ENCODE measurements at places on chromosomes 5 and 9.

GRCh38 chr5:68187268-68188055, 28.1 kb upstream of the PIK3R1 start:
- peak; percentile 21 for DNase-seq

- DNase-seq = no peak
Measured at GRCh38 chr9:101037430-101037829, 8.9 kb downstream of the PLPPR1 start.

- DNase-seq = no peak
Measured at GRCh38 chr5:67028371-67028770, 168.2 kb downstream of the CD180 start.

GRCh38 chr9:121107881-121108280, 33.1 kb downstream of the CNTRL start:
- no peak for DNase-seq

GRCh38 chr9:76591256-76591950, 132.4 kb downstream of the GCNT1 start:
- DNase-seq = no peak

DNA sequence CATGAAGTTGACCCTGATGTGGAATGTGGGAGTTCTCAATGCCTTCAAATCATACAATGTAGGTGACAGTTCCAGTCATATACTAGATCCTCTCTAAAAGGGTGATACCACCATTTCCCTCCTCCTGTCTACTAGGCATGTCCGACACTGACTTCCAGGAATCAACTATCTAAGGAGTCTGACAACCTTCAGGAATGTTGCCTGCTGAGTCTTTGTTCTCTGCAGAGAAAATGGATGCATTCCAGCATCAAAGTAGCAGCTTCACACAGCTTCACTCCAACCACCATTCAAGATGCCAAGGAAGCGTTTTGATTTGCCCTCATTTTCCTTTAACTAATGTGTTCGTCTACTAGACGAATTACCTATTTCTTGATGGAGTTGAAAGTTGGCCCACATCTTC, 530.2 kb downstream of the EBF1 start:
- no peak for DNase-seq

GRCh38 chr9:76101075-76101474, 210.6 kb downstream of the PCSK5 start:
- no peak for DNase-seq

- DNase-seq = no peak
Measured at GRCh38 chr9:127293328-127293727, 28.8 kb downstream of the GARNL3 start.

DNA sequence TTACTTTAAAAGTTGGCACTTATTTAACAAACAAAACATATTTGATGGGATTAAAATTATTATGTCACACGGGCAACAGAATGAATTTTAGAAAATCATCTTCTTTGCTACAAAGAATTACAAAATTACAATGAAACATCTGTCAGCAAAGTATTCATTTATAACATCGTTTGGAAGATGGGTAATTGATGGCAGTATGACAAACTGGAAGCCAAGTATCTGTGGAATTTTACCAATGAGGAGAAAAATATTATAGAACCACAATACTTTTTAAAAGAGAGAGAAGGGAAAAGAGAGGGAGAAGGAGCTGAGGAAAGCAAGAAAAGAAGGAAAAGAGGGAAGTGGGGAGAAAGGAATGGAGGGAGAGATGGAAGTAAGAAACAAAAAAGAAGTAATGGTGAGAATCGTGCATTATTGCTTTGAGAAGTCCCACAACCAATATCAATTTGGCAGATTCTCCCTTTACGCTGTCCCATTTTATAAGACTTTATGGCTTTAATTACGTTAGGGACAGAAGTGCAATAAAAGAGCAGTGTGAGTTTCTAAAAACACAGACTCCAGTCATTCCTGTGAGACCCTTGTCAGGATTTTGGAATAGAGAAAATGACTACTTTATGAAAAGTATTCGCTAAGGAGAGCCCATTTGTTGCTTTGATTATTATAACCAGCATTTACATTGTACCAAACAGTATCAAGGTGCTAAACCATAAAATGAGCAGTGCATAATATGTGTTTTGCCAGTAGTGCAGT, 76.7 kb downstream of the LURAP1L start:
- DNase-seq = no peak

DNA sequence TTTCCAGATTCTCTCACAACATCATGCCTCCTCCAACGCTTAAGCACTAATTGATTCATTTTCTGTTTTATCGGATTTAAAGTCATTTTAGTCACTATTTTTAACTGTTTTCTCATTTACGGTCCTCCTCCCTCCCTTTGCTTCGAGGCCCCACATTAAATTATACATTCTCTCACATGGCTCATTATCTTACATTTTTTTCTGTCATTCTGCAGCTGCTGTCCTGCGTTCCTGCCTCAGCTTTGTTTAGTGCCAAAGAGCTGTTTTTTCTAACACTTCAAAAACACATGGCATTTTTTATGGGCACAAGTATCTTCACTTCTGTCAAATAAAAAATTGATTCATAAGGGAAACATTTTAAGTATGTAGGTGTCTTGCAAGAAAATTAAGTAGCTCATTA, 130.1 kb upstream of the FST start:
- no peak for DNase-seq

DNA sequence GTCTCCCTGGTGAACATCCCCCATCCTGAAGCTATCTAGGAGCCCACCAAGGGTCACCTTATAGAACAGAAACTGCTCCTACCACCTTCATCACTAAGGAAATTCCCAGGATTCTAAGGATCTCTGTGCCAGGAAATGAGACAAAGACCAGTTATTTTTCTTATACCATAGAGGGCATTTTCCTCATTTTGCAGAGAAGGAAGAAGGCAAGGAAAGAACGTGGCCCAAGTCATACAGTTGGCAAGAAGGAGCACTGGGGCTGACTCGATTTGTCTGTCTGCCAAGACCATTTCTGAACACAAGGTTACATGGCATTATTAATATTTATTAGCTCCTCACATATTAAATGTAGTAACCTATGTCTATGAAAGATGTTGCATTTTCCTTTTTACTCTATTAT, 49.6 kb upstream of the TNFSF15 start:
- no peak for DNase-seq

GRCh38 chr5:29924107-29924506, 1269.4 kb upstream of the CDH6 start:
- no peak for DNase-seq

- DNase-seq = no peak
Measured at GRCh38 chr5:139745132-139745799, 50.3 kb upstream of the PSD2 start.

DNA sequence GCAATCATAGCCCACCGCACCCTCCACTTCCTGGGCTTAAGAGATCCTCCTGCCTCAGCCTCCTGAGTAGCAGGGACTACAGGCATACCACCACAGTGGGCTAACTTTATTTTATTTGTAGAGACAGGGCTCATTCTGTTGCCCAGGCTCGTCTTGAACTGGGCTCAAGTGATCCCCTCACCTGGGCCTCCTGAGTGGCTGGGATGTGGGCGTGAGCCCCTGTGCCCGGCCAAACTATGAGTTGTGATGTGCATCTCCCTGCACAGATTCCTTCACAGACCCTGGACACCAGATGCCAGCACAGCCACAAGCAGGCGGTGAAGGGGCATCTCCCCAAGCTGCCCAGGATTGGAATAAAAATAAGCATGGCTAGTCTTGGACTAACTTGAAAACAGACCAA, 244.9 kb upstream of the IRX1 start:
- DNase-seq = no peak

GRCh38 chr5:31193591-31194467, at the start of gene CDH6:
Gene CDH6 (plus strand): TSS chr5:31193686. CDS start chr5:31267474, 73,788 bp downstream.
- DNase-seq = no peak

- DNase-seq = no peak
Measured at GRCh38 chr5:8701251-8701650, 832.3 kb downstream of the MTRR start.

- DNase-seq = no peak
Measured at GRCh38 chr9:18043978-18044377, 430.0 kb upstream of the ADAMTSL1 start.

- no peak for DNase-seq
Measured at GRCh38 chr5:162128117-162128516, 60.5 kb downstream of the GABRG2 start.

DNA sequence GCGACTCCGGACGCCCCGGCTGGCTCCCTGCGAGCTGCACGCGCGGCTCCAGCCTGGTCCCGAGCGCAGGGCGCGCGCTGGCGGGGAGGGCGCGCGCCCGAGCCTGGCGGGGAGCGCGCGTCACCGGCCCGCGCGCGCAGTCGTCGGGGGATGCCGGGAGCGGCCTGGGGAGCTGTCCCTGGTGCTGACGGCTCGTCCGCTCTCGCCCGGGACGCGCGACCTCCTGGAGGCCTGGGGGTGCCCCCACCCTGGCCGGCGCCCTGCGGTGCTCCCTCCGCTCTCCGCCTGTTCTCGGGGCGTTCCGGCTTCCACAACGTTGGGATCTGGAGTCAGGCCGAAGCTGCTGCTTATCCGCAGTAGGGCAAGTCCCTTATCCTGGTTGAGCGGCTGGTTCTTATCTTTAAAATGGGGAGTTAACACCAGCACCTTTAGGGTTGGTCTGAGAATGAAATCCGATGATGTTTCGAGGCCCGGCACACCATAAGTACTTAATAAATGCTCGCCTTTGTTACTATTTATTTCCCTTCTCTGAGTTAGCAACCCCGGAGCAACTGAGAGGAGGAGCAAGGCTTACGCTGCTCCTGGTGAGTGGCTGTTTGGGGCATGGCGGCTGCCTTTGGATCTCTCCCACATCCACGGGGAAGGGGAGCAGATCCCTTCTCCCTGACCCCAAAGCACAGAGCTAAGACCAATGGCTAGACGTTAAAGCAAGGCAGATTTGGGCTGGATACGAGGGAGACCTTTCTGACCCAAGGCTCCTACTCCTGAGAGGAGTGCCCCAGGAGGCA, at the start of gene FAM163B:
Gene FAM163B, minus strand, starts transcription at position 79 of the 788 bp plus-strand sequence. CDS start 29,166 bp downstream, outside the sequence.
- DNase-seq = no peak

GRCh38 chr5:138603249-138603920, 28.2 kb upstream of the HSPA9 start:
- DNase-seq = no peak

DNA sequence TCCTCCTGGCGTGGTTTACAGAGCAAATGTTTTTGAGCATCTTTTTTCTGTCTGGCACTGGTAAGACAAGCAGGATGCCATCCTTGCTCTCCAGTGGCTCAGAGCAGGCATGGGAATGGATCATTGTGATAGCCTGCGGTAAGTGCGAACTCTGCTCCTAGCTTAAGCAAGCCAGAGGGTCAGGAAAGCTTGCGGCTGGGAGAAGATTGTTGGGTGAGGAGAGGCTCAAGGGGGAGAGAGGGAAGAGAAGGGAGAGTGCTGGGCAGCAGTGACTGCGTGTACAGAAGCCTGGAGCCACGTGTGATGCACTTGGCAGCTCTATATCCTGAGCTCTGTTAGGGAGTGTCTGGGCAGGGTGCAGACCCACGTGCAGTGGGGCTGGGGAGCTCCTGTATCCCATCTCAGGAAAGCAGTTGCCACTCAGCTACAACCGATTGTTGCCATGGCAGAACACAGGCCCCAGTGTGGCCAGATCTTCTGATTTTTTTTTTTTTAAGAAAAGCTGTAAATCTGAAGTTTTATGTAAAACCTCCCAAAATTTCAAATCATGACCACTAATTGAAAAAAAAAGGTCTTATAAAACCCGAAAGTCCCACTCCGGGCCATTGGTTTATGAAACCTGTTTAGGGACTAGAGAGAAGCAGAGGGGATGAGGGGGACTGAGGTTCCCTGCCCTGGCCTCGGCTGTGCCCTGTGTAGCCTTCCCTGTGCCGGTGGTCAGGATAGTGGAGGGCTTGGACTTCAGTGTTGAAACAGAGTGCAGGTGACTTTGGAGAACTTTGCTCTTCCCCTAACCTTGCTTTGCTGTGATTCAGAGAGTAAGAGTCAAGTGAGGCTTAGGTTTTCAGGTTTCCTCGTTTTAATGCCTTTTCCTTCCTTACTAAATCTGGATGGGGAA, 67.3 kb downstream of the ZNF618 start:
- DNase-seq = no peak

- no peak for DNase-seq
Measured at GRCh38 chr9:87490907-87491306, 6.8 kb upstream of the DAPK1 start.

DNA sequence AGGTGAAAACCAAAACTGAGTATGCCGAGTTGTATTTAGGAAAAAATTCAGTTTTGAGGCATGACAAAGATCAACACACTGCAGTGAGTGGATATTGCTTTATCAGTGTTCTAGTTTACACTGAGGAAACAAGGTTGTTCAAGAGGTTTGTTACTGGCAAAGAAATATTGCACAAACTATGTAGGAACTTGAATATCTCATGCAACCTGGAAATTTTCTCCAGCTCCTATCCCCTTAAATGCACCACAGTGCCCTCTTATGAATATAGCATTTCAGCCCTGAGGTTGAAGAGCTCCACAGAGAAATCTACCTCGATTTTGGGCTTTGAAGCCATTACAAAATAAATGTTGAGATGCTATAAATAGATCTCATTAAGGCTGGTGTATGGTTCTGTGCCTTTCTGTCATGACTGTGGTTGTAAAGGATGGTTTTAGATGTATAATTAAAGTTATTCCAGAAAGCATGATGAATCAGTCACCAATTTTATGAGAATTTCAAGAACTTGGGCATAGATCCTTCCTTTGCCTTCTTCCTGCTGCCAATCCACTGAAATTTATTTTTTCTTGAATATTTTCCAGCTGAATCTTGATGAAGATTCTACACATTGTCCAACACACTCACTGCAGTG, 159.3 kb downstream of the SPATA31D1 start:
- no peak for DNase-seq

- DNase-seq = no peak
Measured at GRCh38 chr5:172568308-172568910, 72.7 kb upstream of the NEURL1B start.

DNA sequence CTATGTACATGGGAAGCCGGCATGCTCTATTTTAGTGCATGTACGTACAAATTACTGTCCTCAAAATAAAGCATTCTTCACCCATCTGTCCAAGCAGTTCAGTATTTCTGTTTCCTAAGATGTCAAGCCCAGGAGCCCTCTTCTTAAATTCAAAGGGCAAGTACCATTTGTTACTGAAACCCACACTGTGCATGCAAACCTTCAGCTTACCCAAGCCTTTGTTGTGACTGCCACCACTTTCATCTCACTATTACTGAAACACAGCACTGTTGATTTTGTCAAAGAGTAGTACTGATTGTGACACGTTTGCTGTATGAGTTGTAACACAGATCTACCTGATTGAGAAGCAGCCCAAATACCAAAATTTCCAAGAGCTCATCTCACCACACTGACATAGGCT, 390.4 kb upstream of the IZUMO3 start:
- DNase-seq = no peak

GRCh38 chr9:130707225-130707976, 13.8 kb downstream of the EXOSC2 start:
- DNase-seq = peak; percentile 47
